ENCODE measurements at places on chromosomes 2 and 18.

DNA sequence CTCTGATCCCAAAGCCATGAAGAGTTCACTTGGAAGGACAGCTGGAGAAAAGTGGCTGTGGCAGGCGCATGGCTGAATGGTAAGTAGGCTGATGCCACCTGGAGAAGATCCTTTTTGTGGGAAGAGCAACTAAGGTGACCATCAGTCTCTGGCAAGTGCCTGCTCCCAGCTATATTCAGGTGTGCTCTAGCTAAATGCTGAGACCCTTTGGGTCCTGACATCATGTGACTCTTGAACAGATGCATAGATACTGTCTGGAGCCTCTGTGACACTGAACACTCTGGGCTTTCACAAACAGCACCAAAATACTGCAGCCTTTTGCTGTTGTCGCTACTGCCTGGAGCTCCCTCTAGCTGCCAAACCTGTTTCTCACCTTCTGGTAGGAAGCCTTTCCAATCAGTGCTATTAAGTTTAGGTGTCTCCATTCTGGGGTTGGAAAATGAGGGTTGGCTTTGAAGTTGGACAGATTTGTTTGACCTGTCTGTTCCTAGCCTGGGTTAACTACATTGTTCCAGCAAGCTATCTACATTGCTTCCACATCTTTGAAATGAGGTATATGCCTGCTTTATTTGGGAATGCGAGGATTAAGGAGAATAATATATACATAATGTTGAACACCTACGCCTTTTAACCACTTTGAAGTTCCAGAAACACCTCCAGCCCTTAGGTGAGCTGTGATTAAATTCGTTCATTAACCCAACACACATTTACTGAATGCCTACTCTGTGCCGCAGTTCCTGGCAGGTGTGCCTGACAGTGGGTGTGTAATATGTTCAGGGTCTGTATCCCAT, 3.1 kb downstream of the EGR4 start:
- no peak for DNase-seq

GRCh38 chr2:62055724-62056336, 140.1 kb upstream of the B3GNT2 start:
- DNase-seq: no peak

DNA sequence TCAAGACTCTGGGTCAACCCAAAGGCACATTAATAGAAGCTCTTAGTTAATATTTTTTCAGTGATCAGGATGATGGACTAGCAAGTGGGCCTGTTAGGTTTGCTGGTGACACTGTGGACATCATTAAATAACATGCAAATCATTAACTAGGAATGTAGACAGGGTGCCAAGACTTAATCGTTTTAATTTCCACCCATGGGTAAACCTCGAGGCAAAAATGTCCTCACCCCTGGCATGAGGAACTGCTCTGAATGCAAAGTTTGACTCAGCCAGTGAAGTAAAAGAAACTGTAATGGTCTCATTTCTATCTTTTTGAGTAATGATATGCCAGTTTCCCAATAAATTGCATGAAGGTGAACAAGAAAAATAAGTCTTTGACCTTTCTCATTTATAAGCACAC, 152.6 kb upstream of the MEX3C start:
- no peak for DNase-seq

- DNase-seq: no peak
Observed at GRCh38 chr2:86224645-86225355, 25.5 kb downstream of the MRPL35 start.

DNA sequence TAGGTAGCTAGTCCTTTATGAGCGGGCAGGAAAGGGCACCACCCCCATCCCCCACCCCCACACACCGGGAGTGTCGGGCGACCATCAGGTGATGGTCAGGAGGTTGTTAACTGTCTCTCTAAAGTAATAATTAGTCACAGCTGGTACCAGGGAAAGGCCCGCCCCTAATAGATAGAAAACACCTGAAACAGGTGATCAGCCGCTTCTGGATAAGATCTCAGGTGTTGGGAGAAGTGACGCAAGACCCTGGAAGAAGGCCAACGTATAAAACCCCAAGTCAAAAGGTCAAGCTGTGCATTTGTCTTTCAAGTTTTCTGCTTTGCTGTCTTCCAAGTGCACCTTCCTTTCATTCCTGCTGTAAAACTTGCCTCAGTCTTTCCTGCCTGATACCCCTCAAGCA, 59.6 kb upstream of the LINC00305 start:
- no peak for DNase-seq

DNA sequence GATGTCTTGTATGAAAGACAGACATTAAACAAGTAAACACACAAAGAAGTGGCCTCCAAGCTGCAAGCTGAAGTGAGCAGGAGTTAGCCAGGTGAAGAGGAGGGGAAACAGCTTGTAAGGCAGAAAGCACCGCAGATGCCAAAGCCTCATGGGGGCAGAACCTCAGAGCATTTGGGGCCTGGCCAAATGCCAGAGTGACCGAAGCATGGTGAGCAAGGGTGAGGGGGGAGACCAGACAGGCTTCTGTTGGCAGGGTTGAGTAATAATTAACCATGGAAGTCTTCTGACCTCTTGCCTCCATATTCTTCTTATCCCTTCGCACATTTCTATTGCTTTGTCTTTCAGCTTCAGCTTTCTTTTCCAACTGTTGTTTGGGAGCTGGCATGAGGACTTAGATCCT, 5.6 kb downstream of the QPCT start:
- no peak for DNase-seq

- no peak for DNase-seq
Observed at GRCh38 chr2:43340066-43340465, 113.7 kb upstream of the ZFP36L2 start.

- DNase-seq: no peak
Observed at GRCh38 chr2:85907671-85908157, 18.9 kb upstream of the ST3GAL5 start.

GRCh38 chr2:239770246-239770639, 254.9 kb downstream of the NDUFA10 start:
- DNase-seq: no peak

- no peak for DNase-seq
Observed at GRCh38 chr18:65754121-65754520, 3.3 kb downstream of the CDH7 start.

DNA sequence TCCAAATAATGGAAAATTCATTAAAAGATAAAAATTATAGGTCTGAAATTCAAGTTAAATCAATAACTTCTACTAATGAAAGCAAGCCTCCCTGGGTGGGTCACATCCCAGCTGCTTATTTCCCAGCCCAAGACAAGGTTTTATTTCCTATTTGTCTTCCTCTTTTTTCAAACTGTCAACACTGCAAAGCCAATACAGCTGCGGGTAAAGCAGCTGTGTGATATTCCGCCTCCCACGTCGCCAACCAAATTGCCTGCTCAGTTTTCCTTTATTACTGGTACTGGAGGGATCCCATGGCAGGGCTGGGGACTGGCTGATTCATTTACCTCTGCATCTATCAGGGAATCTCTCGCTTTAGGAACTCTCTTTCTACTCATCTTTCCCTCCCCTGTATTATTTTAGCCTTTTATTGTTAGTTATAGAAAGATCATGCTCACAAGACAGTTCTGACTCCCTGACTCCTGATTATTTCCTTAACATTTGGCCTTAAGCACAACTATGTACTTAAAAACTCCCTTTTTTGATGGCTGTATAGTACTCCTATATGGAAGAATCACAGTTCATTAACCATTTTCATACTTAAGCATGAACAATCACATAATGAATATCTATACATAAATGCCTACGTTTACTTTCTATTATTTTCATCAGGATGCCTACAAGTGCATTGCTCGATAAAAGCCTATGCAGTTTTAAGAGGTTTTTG, 253.1 kb downstream of the CDCA7 start:
- no peak for DNase-seq

DNA sequence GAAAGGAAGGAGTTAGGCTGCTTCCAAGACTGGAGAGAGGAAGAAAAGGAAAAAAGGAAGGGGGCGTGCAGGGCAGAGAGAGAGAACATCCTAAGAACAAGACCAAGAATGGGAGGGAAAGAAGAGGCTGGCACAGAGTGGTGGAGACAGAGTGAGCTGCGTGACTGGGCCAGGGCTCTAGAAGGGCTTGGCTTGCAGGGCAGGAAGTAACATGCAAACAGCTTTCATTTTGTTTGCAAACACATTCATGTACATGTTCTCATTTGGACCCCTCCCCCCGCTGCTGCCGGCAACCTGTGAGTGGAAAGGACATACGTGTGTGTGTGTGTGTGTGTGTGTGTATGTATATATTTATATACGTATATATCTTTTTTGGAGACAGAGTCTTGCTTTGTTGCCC, 46.8 kb upstream of the DNMT3A start:
- no peak for DNase-seq

DNA sequence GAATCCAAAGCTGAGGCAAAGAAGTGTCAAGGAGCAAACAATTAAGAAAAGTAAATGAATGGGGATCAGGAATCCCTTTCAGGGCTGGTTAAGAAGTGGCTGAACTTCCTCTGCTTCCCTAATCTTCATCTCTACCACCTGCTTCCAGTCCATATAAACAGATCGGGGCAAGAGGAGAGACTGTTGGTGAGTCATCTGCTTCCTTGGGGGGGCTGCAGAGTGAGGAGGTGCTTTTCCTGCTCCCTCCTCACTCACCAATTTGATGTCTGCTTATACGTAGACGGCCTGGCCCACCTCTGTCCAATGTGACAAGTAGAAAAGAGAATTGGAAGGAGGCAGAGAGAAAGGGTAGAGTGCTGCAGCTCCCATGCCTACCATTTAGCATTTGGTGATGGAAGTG, 68.4 kb downstream of the NAB1 start:
- DNase-seq: no peak

- DNase-seq: no peak
Observed at GRCh38 chr2:144099780-144100377, 420.0 kb downstream of the ZEB2 start.

DNA sequence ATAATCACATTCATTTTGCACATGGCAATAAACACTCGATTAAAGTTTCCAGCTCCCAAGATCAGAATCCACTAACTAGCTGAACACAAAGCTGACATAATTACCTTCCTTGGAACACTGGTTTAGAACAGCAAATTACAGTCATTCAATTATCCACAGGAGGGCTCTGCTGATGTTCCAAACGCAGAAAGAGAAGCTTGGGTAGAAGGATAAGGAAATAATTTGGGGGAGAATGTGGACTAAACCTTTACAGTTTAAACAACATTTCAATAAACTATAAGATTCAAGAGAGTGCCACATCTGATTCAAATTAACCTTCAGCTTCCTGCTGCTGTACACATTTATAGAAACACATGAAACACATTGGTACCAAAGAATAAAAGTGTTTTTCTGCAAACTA, 67.8 kb upstream of the ARL4C start:
- DNase-seq: no peak

- no peak for DNase-seq
Observed at GRCh38 chr2:234286118-234286598, 210.7 kb downstream of the ARL4C start.

DNA sequence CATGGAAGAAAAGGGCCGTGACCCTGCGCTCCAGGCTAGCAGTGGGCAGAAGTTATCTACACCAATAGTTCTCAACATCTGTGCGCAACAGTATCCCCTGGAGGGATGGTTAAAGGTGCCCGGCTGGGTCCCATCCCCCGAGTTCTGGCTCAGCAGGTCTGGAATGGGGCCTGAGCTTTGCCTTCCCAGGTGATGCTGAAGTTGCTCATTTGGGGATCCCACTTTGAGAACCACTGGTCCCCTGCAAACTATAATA, 31.1 kb downstream of the DNMT3A start:
- no peak for DNase-seq

DNA sequence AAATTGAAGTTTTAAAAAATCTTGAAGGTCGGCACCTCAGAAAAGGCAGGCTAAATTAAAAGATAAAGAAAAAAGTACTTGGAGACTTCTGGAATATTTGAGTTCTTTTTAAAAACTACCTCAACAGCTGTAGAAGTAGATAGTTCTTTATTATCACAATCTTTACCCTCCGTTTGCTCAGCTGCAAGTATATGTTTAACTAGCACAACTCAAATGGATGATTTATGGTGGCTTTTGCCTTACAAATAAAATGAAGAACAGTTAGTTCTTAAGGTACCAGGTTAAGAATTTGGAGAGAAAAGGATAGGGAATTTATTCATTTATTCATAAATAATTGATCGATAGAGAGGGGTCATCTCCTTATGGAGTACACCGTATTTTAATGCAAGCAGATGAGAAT, 237.6 kb upstream of the FOSL2 start:
- DNase-seq: no peak

DNA sequence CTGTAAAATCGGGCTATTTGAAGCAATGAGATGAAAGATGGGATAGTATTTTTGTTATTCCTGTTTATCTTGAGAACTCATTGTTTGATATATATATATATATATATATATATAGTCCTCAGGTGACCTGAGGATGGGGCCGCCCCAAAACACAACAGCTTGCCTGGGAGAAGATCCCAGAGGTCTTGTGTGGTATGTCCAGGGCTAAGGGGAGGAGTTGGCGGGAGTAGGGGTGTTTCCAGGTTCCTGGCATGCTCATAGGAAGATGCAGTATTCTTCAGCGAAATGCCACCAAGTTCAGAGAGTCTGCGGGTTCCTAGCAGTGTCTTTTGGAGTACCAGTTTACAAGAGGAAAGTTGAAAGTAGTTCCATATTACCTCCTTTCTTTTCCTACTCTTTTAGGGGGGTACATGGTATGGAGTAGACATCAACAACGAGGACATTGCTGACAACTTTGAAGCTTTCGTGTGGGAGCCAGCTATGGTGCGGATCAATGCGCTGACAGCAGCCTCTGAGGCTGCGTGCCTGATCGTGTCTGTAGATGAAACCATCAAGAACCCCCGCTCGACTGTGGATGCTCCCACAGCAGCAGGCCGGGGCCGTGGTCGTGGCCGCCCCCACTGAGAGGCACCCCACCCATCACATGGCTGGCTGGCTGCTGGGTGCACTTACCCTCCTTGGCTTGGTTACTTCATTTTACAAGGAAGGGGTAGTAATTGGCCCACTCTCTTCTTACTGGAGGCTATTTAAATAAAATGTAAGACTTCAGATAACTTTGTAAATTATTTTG, 18.3 kb downstream of the CCT7 start:
- DNase-seq: no peak

DNA sequence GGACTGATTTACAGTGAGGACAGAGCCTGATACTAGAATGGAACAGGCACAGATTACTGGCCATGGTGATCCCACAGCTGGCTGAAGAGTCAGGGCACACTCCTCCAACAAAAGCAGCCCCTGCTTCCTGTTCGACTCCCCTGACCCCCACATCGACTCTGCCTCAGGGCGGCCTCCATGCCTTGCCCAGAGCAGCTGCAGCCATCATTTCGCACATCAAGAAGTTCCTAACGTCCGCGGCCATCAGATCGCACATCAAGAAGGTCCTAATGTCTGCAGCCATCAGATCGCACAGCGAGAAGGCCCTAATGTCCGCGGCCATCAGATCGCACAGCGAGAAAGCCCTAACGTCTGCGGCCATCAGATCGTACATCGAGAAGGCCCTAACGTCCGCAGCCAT, 192.8 kb upstream of the PXDN start:
- no peak for DNase-seq

All from GM18507 (cell line).